ENCODE measurements at places on chromosomes 1 and 21.

GRCh38 chr1:67479146-67479891, 49.1 kb upstream of the SERBP1 start:
- H3K4me3 ChIP-seq: no peak overlapping the region
- no peaks in the 10 kb centered on the region for H3K36me3 ChIP-seq
- H3K27me3 ChIP-seq: no peaks in the 10 kb centered on the region
- H3K27ac ChIP-seq: no peak overlapping the region
- no peaks in the 10 kb centered on the region for H3K4me1 ChIP-seq
- DNase-seq: no peak

DNA sequence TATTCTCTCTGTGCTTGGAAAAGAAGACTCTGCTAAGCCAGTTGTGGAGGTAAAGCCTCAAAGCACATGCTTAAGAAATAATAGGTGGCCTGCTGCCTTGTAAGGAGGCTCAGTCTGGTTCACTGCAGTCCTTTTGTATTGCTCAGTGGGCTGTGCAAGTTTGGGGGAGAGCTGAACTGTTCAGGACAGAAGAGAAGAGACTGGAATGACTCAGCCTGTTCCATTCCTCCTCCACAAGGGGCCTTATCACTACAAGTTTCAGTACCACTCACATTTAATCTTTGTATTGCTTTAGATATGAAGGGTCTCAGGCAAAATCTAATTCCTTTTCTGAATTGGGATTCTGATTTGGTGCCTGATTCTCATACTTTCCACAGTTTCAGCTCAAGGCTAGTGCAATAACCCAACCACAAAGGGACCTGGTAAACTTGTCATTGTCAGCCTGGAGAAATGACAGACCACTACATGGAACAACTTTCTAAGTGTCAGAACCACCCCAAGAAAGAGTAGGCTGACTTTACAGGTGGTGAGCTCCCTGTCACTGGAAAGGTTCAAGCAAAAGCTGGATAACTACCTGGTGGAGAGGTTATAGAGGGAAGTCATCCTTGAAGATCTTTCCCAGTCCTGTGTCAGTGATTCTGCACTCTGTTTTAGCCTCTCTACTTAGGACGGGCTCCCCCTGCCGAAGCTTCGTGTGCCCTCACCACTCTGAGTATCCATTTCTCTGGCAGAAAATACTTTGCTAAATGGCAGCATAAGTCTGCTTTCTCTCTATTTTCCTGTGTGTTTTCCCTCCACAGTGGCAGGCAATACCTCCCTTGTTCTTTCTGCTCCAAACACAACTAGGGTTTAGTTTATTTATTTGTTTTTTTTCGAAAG, 162.9 kb upstream of the GJB5 start:
- H3K36me3 ChIP-seq: no peaks in the 10 kb centered on the region
- DNase-seq: no peak
- no peak overlapping the region for H3K27ac ChIP-seq
- H3K4me1 ChIP-seq: no peaks in the 10 kb centered on the region

DNA sequence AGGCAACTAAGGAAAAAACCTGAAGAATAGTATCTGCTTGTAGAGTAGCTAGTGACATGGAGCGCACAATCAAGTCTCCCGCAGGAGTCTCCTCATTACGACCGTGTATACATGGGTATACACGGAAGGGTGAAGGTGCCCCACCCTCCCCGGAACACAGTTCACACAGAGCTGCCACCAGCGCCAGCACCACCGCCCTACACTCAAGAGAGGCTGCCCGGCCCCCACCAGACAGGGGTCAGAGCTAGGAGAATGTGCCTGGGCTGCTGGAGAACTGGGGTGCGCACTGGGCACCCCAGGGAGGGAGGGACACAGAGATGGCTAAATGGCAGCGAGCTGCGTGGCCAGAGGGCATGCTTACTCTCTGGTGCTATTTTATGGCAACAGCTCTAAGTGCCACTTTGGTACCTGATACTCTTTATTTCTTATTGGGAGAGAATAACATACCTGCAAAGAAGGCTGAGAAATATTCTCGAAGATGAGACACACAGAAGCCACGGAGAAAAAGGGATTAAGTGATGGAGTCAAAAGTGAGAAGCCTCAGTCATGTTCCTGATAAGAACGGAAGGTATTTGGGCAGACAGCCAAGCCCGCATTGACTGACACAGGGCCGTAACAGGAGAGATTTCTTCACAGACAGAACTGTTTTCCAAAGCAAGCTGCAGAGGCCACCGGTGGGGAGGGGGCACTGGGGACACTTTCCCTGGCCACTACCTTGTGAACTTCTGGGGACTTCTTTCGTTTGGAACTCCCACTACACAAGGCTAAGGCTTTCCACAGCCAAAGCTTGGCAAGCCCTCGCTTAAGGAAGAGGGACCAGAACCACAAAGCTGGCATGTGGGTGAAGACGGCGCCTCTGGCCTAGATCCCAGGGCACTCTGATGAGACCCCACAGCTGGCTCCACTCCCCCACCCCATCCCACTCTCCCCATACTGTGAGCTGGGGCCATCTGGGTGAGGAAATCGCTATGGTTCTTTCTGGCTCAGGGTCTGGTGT, 108.0 kb downstream of the PGBD5 start:
- H3K27me3 ChIP-seq: no peaks in the 10 kb centered on the region
- no peaks in the 10 kb centered on the region for H3K4me1 ChIP-seq
- H3K4me3 ChIP-seq: no peak overlapping the region
- no peak for DNase-seq

DNA sequence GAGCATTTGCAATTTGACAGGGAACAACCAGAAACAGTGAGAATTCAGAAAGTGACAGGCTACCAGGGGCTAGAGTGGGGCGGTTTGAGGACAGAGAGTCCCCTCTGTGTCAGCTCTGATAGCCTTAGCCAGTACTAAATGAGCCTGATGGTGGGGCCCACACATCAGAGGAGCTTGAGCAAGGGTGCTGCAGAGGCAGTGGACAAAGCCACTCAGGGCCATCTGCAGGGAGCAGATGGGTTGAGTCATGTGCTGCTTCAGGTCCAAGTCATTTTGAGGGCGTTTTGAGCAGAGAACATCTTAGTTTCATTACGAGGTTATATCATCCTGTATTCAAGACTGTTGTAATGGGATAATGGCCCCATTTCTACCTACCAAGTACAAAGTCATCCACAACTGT, 7.7 kb downstream of the LRRC52 start:
- no peak overlapping the region for H3K27ac ChIP-seq
- no peak overlapping the region for H3K4me3 ChIP-seq
- no peaks in the 10 kb centered on the region for H3K4me1 ChIP-seq
- no peak for DNase-seq
- H3K27me3 ChIP-seq: no peaks in the 10 kb centered on the region

- no peaks in the 10 kb centered on the region for H3K36me3 ChIP-seq
- no peak overlapping the region for H3K27ac ChIP-seq
- peak; percentile 51 for DNase-seq
Observed at GRCh38 chr1:158930504-158930903, 848 bp upstream of the PYHIN1 start.

DNA sequence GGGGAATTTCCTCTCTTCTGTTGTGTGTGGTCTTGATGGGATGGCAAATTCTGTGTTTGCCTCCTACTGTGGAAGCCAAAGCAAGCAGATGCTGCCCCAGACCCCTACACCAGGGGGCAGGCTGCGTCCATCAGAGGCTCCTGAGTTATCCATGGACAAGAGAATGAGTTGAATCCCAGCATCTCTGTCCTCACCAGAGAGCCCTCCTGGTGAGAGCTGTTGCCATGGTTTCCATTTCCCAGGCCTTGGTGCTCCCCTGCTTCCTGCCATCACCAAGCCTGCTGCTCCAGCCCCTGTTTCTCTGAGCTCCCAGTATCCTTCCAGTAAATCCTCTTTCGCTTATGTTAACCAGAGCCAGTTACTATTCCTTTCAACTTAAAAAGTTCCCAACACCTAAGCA, 20.4 kb upstream of the GNG12 start:
- peaks cover 5% of the 10 kb centered on the region for H3K27me3 ChIP-seq
- DNase-seq: no peak
- H3K4me1 ChIP-seq: no peaks in the 10 kb centered on the region

DNA sequence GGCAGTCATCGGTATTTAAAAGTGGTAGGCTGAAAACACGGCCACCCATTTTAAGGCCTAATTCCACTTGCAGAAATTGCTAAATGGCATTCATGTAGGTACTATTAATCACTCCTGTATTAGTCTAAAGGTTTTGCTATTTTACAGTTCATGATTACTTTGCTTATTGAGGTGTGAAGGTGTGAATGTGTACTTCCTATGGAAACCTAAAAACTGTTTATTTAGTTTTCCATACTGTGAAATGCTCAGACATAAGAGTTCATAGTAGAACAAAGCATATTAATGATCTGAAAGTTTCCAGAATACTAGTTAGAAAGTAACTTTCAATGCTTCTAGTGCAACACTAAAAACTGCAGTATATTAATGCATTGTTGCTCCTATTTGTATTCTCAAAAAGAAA, 69.8 kb downstream of the ITGB3BP start:
- no peak for DNase-seq
- no peaks in the 10 kb centered on the region for H3K36me3 ChIP-seq
- no peaks in the 10 kb centered on the region for H3K4me1 ChIP-seq
- no peak overlapping the region for H3K27ac ChIP-seq
- no peak overlapping the region for H3K4me3 ChIP-seq
- H3K27me3 ChIP-seq: no peaks in the 10 kb centered on the region

DNA sequence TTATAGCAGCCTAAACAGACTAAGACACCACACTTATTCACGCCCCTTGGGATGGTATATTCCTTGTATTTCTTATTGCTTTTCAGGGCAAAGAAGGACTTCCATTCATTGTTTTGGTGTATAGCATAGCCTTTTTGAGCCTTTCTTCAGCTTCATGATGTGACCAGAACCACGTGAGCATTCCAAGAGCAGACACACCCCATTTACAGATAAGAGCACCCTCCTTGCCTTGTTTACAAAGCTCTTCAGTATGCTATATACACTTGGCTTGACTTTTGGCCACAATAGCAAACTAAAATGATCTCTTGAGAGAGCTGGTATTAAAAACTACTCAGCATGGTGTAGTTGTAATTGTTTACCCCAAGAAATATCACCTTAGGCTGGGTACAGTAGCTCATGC, 78.7 kb downstream of the PIK3R3 start:
- DNase-seq: no peak
- no peak overlapping the region for H3K4me3 ChIP-seq
- no peaks in the 10 kb centered on the region for H3K27me3 ChIP-seq
- H3K36me3 ChIP-seq: no peaks in the 10 kb centered on the region
- no peaks in the 10 kb centered on the region for H3K4me1 ChIP-seq

DNA sequence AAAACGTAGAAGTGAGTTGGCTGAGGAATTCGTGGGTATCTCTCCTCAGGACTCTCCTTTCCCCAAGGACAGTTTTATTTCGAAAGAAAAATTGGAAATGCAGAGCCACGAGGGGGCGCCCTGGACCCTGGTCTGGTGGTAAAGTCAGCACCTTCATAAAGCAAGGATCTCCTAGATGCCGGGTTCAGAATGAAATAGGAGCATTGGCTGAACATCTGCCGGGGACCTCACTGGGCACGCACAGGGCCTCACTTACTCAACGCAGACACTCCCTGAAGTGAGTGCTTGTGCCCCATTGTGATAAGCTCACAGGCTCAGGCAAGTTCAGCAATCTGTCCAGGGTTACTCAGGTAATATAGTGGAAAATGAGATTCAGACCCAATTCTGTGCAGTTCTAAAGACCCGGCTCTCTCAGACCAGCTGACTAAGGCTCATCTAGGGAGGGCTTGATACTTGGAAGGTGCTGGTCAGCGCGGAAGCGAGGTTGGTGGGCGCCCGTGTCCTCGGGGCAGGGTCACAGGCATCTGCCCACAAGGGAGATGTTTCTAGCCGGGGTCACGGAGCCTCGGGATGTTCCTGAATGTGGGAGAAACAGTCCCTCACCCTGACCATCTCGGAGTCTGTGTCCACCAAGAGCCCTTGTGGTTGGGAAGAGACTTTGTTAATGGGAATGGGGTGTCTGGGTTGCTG, 55.7 kb upstream of the ETV3 start:
- no peak overlapping the region for H3K4me3 ChIP-seq
- peak; percentile 15 for DNase-seq
- no peaks in the 10 kb centered on the region for H3K36me3 ChIP-seq
- no peak overlapping the region for H3K27ac ChIP-seq

- no peak for DNase-seq
- no peak overlapping the region for H3K4me3 ChIP-seq
- H3K36me3 ChIP-seq: peaks cover 45% of the 10 kb centered on the region
- no peaks in the 10 kb centered on the region for H3K27me3 ChIP-seq
- H3K4me1 ChIP-seq: no peaks in the 10 kb centered on the region
Observed at GRCh38 chr1:111463029-111463683, 10.6 kb upstream of the C1orf162 start.

DNA sequence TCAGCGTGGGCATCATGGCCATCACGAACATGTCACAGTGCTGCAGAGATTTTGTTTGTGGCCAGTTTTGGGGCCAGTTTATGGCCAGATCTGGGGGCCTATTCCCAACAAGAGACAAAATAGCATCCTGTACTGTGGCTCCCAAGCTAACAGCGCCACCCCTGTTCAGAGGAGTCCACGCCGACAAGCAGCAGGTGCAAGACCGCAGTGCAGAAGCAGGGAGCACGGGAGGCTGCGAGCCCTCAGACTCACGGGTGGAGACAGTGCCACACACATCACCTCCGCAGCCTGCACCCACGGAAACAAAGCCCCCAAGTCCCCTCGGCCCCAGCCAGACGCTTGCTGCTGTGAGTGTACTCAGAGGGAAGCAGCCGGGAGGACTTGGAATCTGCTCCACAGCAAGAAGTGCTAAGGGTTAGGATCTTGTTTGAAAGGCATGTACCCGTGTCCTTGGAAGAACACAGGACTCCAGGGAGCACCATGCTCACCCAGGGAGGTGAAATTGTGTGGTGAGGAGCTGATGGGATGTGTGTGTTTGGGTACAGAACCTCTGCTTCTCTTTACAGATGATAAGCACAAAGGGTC, 7.1 kb downstream of the TCP10L start:
- H3K27me3 ChIP-seq: no peaks in the 10 kb centered on the region
- no peak overlapping the region for H3K27ac ChIP-seq
- no peaks in the 10 kb centered on the region for H3K36me3 ChIP-seq
- peak; percentile 29 for DNase-seq
- H3K4me3 ChIP-seq: no peak overlapping the region

DNA sequence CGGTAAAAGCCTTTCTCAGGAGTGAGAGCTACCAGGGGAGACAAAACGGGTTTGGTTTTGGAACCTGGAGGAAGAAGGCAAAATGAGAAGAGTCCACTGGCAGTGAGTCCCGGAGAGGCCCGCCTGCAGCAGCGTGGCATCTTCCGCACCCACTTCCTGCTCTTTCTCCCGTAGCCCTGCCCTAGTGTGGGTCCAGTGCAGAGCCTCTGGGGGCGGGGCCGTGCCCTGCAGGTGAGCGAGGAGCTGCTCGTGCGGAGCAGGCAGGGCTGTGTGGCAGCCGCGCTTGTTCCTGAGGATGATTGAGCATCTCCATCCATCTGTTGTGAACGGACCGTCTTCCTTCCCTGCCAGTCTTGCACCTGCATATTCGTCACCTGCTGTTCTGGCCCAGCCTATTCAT, 66.5 kb downstream of the PEX14 start:
- H3K27me3 ChIP-seq: no peaks in the 10 kb centered on the region
- no peak overlapping the region for H3K4me3 ChIP-seq
- H3K4me1 ChIP-seq: peaks cover 16% of the 10 kb centered on the region
- no peak overlapping the region for H3K27ac ChIP-seq
- no peak for DNase-seq

- no peaks in the 10 kb centered on the region for H3K27me3 ChIP-seq
- no peaks in the 10 kb centered on the region for H3K4me1 ChIP-seq
- no peak overlapping the region for H3K27ac ChIP-seq
- no peak for DNase-seq
- H3K4me3 ChIP-seq: no peak overlapping the region
- no peaks in the 10 kb centered on the region for H3K36me3 ChIP-seq
Observed at GRCh38 chr1:83849191-83850061, 149.5 kb downstream of the TTLL7 start.

GRCh38 chr21:35257413-35257812, 208.3 kb upstream of the RUNX1 start:
- H3K4me3 ChIP-seq: no peak overlapping the region
- no peaks in the 10 kb centered on the region for H3K27me3 ChIP-seq
- H3K4me1 ChIP-seq: no peaks in the 10 kb centered on the region
- no peak for DNase-seq
